Bone marrow (tissue), 2 donors: ENCODE measurements at places on chromosomes 12 and 14.

DNA sequence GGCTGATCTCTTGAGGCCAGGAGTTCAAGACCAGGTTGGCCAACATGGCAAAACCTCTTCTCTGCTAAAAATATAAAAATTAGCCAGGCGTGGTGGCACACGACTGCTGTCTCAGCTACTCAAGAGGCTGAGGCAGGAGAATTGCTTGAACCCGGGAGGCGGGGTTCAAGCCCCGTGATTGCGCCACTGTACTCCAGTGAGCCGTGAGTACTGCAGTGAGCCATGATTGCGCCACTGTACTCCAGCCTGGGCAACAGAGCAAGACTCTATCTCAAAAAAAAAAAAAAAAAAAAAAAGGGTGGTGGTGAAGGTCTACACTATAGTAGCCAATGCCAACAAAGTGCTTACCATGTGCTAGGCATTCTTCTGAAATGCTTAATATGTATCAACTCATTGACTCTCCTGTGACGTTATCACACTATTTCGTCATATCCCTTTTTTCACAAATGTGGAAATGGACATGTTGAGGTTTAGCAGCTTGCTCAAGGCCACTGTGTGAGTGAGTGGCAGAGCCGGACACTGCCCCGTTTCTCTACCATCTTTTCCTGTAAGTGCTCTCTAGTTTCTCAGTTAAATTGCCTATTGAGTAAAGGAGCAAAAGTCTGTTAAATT, 59.6 kb downstream of the GNS start:
- no peak for DNase-seq

- no peak for DNase-seq
These were observed 24.8 kb upstream of the PPM1H start for GRCh38 chr12:62959745-62960144.

- no peak for DNase-seq
These were observed 182.5 kb downstream of the PHETA1 start for GRCh38 chr12:111186347-111186746.

DNA sequence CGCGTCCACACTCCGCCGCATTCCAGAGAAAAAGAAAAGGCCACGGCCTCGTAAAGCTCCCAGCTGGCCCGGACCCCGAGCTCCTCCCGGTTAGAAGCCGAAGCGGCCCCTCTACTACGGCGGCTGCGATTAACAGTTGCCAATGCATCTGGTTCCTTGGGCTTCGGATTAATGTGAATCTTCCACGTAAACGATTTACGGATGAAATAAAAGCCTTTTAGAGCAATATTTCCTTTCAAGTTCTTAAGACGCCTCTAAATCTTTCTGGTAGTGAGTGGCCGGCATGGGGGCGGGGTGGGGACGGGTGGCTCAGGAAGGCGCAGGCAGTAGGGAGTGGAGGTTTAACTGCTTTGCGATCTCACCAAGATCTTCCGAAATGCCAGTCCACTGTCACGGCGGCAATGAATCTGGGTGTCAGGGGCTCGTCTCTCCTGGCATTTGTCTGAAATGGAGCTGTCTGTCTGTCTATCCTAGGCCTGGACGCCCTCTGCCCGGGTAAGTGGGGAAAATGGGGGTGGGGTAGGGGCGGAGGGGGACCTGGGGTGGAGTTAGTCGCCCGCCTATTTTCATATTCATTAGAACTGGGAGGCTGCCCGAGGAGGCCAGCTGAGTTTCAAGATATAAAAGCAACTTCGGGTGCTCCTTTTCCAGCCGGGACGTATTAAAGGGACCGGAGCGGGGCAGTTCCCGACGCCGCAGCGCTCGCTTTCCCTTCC, 413 bp upstream of the ALX1 start:
- DNase-seq = no peak

- no peak for DNase-seq
These were observed 74.8 kb downstream of the HECTD4 start for GRCh38 chr12:112307317-112308011.

DNA sequence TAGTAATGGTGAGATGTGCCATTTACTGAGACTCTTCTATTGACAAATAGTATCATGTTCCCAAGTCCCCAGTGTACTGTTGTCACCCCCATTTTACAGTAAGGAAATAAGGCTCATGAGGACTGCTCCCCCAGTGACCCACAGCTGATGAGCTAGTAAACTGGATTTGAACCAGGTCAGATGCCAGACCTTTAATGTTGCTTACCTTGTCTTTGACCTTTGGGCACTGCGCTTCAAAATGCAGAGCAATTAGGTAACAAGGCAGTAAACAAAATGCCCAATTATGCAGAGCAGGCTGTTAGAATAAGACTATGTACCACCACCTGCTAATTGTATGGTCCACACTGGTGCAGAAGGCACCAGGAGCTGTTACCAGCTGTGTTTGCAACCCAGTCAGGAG, 38.5 kb upstream of the RIN3 start:
- DNase-seq = no peak

GRCh38 chr14:87628129-87628528, 364.9 kb downstream of the GALC start:
- no peak for DNase-seq

GRCh38 chr14:36493761-36494160, 26.3 kb downstream of the NKX2-1 start:
- DNase-seq = no peak

DNA sequence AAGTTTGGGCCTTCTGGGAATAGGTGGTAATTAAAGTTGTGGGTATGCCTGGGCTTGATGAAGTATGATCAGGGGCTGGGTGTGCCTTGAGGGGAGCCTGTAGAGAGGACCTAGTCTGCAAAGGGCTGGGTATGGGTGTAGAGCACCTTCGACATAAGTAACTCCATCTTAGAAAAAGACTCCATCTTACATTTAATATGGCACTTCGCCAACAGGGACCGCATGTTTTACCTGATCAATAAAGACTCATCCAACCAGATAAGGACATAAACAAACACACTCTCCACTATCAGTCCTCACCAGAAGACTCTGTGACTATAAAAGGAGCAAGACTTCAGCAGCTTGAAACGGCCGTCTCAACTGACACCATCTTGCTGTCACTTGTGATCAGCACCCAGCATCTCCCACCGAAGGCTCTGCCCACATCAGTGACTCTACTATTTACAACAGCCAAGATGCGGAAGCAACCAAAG, 23.5 kb upstream of the GPR68 start:
- no peak for DNase-seq

GRCh38 chr12:120668868-120669840, 17.8 kb upstream of the MLEC start:
- DNase-seq = no peak

DNA sequence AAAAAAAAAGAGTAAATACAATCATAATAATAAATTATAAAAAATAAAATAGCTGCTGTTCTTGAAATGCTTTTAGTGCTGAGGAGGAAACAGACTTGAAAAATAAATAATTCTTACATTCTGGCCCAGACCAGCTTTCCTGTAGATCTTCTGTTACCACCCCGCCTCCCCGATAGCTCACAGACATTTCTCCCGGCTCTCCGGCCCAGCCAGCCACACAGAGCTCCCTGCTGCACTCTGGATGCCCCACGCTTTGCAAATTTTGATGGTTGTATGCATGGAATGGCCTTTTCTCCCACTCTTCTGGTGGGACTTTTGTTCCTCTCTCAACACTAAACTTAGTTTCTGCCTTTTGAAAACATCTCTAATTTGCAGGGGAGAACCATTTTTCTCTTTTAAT, 249.3 kb downstream of the ATP23 start:
- DNase-seq = no peak
